T-helper 9 cell (primary cell): ENCODE measurements at places on chromosomes 11 and 22.

DNA sequence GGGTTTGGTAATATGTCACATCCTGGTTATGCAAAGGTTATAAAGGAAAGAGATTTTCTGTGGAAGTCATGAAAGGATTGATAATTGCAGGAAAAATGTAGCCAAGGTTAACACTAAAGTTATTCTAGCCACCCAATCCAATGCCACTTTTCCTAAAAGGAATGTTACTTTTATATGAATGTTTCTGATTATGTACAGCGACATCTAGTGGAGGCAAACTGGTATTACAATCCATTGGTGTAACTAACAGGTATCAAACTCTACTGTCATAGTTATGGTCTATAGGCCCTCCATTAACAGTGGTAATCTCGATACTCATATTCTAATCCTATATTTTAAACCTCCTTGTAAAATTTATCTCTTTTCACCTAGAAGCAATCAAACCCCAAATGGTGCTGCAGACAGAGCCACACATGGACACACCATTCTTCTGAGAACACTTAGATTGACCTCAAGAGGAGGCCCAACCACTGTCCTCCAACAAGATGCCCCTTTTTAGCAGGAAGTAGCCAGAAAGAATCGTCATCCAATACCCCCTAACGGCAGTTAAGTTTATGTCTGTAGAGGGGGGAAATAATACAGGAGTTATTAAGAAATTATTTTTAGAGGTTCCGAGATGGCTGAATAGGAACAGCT lies 74.9 kb upstream of the RAG2 start:
- no peak for DNase-seq

- no peak for DNase-seq
Measured at GRCh38 chr11:69567951-69568808, 72.8 kb upstream of the CCND1 start.

DNA sequence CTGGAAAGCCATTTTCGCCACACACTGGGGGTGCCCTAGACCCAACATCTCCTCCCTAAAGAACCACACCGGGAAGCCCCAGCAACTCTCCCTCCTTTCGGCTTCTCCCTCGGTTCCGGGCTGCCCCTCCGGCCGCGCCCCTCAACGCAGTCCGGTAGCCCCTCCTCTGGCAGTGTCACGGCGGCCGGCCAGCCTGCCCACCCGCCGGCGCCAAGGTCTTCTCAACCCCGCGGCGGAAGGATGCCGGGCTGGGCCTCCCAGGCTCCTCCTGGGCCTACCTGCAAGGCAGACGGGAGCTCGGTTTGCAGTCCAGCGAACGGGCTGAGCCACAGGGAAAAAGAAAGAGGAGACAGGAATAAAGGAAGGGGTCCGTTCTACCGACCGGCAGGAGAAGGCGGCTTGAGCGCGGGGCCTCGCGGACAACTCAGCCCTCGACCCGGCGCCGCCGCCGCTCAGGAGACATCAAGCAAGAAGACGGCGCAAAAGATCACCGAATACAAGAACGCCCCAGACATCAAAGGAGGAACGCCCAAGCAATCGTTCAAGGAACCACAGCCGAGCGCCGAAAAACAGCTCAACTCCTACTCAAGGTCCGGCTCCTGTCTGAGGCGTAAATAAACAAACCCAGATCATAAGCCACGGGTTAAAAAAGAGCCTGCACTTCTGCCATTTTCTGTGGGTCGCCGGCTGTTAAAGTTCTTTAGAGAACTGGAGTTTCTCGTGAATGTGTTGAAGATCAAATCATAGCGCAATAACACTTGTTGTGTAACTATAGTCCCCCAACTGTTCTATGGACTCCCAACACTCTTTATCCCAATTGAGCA lies at the start of gene AMBRA1:
Gene AMBRA1 (minus strand): TSS at position 474 of the 824 bp plus-strand sequence. CDS start 45,643 bp downstream, outside the sequence.
- DNase-seq = peak; percentile 66

- no peak for DNase-seq
Measured at GRCh38 chr11:95653680-95654079, 135.9 kb downstream of the FAM76B start.

- no peak for DNase-seq
Measured at GRCh38 chr11:68379206-68379605, 66.8 kb downstream of the LRP5 start.

DNA sequence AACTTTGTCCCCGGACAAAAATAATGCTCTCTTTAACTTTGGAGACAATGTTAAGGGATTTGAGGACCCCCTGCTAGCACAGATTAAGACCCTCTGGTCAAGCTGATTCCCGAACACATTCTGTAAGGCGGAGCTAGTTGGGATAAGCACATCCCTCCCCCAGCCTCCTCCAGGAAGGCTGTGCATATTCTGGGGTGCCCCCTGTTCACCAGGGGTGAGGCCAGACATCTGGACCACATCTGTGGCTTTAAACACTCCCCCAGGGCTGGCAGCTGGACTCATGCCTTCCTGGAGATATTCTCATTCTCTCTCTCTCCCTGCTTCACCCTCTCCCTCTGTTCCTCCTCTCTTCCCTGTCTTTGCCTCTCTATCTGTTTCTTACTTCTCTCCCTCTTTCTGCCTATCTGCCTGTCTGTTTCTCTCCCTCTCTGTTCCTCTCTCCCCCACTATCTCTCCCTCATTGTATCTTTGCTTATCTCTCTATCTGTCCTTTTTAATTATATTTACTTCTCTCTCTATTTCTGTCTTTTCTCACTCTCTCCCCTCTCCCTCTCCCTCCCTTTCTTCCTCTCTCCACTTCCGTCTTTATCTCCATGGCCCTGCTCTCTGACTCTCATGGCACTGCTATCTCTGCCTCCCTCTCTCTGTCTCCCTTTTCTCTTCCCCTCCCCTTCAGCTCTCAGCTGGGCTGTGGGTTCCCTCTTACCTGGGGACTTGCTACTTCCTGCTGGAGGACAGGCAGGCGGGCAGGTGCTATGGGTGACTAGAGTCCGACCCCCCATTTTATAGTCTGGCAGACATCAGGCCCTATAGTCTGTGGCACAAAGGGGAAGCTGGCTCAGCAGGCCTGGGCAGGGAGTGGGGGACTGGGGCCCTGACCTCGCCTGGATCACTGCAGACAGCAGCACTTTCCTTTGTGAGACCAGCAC lies at the start of gene CRYBB1:
Gene CRYBB1 (minus strand): TSS at position 757 of the 929 bp plus-strand sequence. CDS start 1,708 bp downstream, outside the sequence.
- no peak for DNase-seq

DNA sequence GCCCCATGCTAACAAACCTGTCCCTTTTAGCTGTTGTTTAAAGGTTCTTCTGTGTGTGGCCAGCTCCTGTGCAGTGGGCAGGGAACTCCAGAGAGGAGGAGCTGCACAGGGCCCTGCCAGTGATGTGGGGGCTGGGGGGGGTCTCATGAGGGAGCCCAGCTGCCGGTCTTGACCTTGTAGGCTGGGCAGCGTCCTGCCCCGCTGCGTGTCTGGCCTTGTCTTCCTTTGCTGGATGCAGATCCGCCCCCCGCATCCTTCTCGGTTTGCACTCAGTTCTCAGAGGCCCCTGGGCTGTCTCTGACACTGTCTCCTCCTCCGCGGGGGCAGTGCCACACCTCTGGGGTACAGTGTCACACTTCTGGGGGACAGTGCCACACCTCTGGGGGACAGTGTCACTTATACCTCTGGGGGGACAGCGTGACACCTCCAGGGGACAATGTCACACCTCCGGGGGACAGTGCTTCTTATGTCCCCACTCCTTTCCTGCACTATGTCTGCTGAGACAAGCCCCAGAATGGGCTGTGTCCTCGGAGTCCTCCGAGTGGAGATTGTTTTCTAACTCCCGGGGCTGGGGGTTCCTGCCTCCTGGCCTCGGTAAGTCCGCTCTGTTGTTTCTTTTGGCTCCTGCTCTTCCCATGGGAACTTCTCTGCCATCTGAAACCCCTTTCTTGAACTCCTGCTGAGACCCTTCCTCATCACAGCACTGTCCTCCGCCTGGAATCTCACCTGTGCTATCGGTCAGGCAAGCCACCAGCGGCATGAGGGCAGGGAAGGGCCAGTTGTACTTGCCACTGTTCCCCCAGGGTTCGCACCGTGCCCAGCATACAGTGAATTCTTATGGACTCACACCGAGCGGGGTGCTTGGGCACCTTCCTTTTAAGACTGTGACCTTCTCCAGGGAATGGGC lies 788.3 kb downstream of the TBC1D22A start:
- DNase-seq = no peak

DNA sequence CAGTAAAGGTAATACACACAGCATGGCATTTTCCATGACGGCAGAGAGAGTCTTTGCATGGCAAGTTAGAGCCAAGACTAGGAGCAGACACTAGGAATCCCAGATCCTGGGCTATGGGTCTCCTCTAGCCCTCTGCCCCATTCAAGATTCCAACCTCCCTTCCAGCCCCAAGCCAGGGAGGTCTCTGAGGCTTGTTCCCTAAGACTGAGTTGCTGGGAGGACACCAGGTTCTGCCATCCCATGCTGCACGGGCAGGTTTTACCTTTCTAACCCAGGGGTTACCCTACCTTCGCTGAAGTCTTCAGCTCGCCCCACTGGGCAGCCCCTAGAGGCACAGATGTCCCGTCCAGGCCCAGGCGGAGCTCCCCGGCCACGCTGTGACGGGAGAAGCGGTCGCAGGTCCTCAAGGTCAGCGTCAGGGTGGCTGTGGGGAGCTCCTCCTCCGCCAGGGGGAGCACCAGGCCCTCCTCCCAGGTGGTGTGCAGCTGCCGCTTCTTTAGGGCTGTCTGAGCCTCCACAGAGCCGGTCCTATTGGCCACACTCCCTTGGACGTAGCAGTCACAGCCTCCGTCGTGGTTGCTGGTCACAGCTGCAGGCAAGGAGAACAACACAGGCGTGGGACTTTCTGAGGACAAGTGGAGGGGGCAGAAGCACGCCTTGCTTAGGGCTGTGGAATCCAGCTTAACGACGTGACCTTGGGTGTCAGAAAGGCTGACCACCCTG lies 33.8 kb downstream of the SYT13 start:
- DNase-seq = no peak

GRCh38 chr22:50171965-50172421 lies 1.5 kb downstream of the PANX2 start:
- DNase-seq = no peak

DNA sequence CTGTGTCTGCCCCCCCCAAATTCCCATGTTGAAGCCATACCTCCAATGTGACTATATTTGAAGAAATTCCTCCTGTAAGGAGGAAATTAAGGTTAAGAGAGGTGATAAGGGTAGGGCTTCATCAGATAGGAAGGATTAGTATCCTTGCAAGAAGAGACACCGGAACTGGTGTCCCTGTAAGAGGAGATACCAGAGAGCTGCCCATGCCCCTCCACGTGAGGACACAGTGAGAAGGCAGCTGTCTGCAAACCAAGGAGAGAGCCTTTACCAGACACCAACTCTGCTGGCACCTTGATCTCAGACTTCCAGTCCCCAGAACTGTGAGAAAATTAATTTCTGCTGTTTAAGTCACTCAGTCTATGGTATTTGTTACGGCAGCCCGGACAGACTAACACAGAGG lies 109.3 kb downstream of the ARFGAP2 start:
- DNase-seq = no peak

DNA sequence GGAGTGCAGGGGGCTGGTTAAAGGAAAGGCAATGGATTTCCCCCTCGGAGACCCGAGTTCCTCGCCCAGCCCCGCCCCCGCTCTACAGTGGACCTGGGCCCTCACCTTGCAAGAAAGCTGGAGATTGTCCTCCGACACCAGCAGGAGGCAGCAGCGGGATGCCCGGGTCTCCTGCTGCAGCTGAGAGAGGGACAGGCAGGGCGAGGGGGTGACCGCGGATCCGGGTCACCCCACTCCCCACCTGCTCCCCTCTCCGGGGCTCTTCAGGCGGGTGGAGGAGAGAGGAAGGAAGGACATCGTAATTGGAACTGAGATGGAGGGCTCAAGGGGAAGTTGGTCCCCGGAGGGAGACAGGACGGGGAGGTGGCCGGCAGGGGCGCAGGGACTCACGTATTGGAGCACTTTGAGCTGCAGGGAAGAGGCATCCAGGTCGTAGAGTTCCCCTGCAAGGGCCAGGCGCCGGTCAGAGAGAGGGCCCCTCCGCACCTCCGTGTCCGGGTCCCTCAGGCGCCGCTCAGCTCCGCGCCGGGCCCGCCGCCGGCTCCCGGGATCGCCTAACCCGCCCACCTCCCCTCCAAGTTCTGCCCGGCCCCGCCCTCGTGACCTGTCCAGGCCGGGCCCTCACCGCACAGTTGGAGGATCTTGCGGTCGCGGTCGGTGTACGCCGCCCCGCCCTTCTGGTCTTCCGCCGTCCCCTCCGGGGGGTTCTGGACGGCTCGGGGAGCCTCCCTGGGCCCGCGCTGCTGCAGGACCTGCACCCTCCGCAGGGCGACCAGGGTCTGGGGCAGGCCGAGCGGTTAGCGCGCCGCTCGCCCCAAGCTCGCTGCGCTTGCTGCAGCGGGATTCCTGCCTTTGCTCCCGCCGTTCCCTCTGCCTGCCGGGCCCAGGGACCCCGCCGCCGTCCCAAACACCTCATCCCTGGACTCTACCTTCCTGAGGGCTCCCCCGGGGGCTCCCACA lies 84.1 kb downstream of the PDE2A start:
- DNase-seq = peak; percentile 32
